ENCODE measurements at places on chromosomes 4 and X. TPM values are rescaled to one million over a fixed set of nuclear protein-coding genes. Genes with fewer than 3 reads are reported as not detected.

AMTN gene
- not detected for polyA plus RNA-seq

ADH7 gene
- not detected for polyA plus RNA-seq

CFAP99 gene
- 0.19 TPM for polyA plus RNA-seq

TMEM255A gene
- 0.64 TPM for polyA plus RNA-seq

Measured in left renal pelvis (tissue), 4 donors.